ENCODE measurements at places on chromosomes 2 and 18. TPM values are rescaled to one million over a fixed set of nuclear protein-coding genes. Genes with fewer than 3 reads are reported as not detected.

The MC4R gene
- polyA plus RNA-seq, result not detected

The ITGA6 gene
- polyA plus RNA-seq, result 14.9 TPM

The IL1F10 gene
- not detected for polyA plus RNA-seq

The NLRC4 gene
- 2.3 TPM for polyA plus RNA-seq

The C2orf80 gene
- polyA plus RNA-seq, result not detected

The C2orf81 gene
- polyA plus RNA-seq, result 2.4 TPM

The SLC23A3 gene
- 0.64 TPM for polyA plus RNA-seq

The HRH4 gene
- 0.11 TPM for polyA plus RNA-seq

The AGBL5 gene
- 11.2 TPM for polyA plus RNA-seq

The COL3A1 gene
- polyA plus RNA-seq, result 65.6 TPM

The SIX3 gene
- not detected for polyA plus RNA-seq

The LPIN2 gene
- 13.6 TPM for polyA plus RNA-seq

The KCNG2 gene
- 0.45 TPM for polyA plus RNA-seq

The CEBPZOS gene
- 21.6 TPM for polyA plus RNA-seq

The TMEFF2 gene
- polyA plus RNA-seq, result 0.01 TPM

The COLEC12 gene
- polyA plus RNA-seq, result 10.8 TPM

The TMEM198 gene
- polyA plus RNA-seq, result 3.7 TPM

The SOWAHC gene
- 6.0 TPM for polyA plus RNA-seq

The ASXL3 gene
- 0.18 TPM for polyA plus RNA-seq

The IL18R1 gene
- polyA plus RNA-seq, result 5.9 TPM

The MFF gene
- polyA plus RNA-seq, result 74.9 TPM

The EMILIN1 gene
- 33.6 TPM for polyA plus RNA-seq

The NAT8 gene
- not detected for polyA plus RNA-seq

The EFHD1 gene
- polyA plus RNA-seq, result 59.5 TPM

The POTEI gene
- not detected for polyA plus RNA-seq

The CD207 gene
- not detected for polyA plus RNA-seq

The IL1RN gene
- 11.6 TPM for polyA plus RNA-seq

The GNAL gene
- polyA plus RNA-seq, result 1.2 TPM

The RNF181 gene
- polyA plus RNA-seq, result 184 TPM

The UGT1A3 gene
- polyA plus RNA-seq, result not detected

The CCL20 gene
- 0.40 TPM for polyA plus RNA-seq

The CENPA gene
- 1.3 TPM for polyA plus RNA-seq

The RAMP1 gene
- 6.3 TPM for polyA plus RNA-seq

The RNF144A gene
- polyA plus RNA-seq, result 4.9 TPM

The REG3A gene
- 502 TPM for polyA plus RNA-seq

The CTIF gene
- 39.8 TPM for polyA plus RNA-seq

The ITGB6 gene
- 2.0 TPM for polyA plus RNA-seq

The ABCB11 gene
- polyA plus RNA-seq, result 0.90 TPM

The ACP1 gene
- polyA plus RNA-seq, result 77.2 TPM

The MAP2 gene
- 3.0 TPM for polyA plus RNA-seq
